IPS-NIHi11 (cell line): ENCODE measurements at places on chromosomes 1 and 21.

DNA sequence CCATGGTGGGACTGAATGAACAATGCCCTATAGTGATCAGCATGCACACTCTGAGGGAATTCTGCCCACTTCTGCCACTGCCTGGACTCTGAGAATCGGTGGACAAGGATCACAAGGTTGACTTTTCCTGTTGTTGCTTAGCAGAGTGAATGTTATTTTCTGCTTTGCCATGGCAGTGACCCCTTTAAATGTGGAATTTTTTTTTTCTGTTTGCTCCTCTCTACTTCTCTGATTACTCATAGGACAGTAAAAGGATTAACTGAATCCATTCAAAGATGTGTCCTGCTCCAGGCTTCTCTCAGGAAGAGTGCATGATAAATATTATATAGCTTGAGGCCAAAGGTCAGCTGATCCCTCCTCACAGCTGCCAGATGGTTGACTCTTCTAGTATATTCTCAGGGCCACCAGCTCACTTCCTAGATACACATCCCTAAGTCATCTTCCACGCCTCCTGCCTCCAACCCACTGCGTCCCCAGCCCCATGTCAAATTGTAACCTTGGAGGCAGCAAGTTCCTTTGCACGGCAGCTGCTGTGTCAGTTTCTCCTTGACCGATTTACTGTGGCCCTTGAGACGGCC, 74.0 kb upstream of the RALGPS2 start:
- no peak for DNase-seq

- no peak for DNase-seq
Measured at GRCh38 chr1:78916986-78917385, 89.5 kb downstream of the ADGRL4 start.

DNA sequence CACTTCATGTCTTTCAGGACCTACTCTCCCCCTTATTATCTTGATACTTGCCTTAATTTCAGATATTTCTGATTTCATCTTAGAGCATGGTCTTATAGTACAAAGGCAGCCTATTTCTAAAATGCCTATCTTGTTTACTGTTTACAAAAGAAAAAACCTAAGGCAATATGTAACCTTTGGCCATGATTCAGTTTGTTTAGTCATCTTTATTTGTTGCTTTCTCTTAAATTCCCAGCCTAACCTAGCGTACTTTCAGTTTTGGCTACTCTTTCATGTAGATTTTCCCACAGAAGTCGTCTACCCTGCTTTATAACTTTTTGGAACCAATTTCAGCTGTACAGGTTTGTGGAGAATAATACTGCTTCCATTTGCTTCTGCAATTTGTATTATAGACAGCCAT, 81.8 kb downstream of the KIF1B start:
- no peak for DNase-seq

GRCh38 chr1:66237042-66237441, 296.9 kb upstream of the SGIP1 start:
- no peak for DNase-seq

DNA sequence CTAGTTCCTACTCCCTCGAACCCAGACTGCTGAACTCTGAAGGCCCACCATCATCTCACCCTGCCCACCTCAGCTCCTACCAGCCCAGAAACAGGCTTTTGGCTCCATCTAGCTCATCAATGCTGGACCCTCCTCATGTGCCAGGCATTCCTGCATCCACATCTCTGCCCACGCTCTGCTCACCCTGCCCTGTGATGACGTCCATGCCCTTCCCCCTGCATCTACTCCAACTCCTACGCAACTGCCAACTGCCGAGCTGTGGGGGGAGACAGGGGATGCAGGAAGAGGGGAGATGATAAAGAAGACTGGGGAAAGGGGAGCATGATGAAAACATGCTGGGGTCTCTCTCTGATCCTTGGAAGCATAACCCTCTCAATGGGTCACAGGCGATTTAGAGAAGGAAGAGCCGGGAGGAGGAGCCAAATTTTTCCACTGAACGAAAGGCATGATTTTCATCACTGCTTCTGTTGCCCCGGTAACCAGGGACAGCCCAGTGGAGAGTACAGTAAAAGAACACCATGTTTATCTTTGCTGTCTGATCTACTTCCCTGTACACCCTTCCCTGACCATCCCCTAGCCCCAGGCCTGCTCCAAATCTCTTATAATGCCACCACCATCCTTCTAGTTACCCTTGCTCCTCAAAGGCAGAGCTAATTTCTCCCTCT, 44.3 kb downstream of the CD34 start:
- DNase-seq: no peak

GRCh38 chr1:63682936-63683335, 89.7 kb downstream of the PGM1 start:
- no peak for DNase-seq

GRCh38 chr21:25688275-25689155, 46.2 kb downstream of the ATP5PF start:
- no peak for DNase-seq

DNA sequence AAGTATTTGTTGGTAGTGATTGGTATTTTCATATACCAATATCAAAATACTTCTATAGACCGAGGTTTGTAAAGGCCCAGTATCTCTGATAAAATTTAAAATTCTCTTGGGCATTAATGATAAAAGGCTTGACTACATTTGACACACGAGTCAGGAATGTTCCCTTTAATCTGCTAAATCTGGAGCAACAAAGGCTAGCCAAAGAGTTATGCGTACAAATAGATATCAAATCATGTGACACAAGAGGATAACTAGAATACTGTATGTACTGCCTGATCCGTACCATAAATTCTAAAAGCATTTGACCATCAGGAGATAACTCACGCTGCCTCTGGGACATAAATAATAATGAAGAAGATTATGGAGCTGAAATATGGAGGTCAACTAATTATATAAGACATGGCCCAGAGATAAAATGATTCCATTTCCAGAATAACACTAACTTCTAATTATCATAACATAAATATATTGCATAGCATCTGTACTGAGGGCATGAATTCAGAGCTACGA, 64.2 kb upstream of the SH3GLB1 start:
- no peak for DNase-seq

DNA sequence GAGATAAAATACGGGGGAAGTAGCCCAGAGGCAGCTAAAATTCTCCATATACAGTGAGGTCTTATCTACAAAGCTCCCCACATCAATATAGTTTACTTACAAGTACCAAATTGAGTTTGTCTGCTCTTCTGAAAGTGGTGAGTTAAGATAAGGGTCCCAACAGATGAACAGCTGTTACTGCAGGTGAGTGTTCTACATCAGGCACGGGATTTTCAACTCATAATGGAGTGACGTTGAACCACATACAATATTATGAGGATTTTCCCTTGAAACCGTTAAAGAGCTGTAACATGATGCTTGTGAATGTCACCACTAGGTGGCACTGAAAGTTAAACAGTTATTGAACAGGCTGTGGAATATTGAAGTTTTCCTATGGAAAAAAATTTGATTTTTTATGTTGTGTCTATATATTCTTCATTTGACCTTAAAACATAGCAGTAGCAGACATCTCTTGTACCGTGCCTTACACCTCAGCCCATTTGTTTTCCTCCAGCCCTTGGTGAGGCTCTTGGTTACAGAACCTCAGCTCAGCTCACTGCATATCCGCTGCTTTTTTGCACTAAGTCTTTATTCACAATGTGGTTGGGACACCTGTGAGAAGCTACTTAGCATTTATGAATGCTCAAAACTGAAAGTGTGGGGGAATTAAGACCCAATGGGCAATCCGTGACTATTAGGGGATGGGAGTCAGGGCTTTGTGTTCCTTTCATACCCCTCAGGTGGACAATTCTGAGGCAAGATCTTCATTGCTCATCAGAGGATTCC, 23.2 kb downstream of the CD1D start:
- no peak for DNase-seq

GRCh38 chr1:18681423-18681835, 50.8 kb downstream of the PAX7 start:
- peak; percentile 82 for DNase-seq
